ENCODE measurements at places on chromosomes 16 and 17. TPM values are rescaled to one million over a fixed set of nuclear protein-coding genes. Genes with fewer than 3 reads are reported as not detected.

KRTAP2-3 gene
- not detected for total RNA-seq

UTP4 gene
- total RNA-seq, result 32.3 TPM

DNA sequence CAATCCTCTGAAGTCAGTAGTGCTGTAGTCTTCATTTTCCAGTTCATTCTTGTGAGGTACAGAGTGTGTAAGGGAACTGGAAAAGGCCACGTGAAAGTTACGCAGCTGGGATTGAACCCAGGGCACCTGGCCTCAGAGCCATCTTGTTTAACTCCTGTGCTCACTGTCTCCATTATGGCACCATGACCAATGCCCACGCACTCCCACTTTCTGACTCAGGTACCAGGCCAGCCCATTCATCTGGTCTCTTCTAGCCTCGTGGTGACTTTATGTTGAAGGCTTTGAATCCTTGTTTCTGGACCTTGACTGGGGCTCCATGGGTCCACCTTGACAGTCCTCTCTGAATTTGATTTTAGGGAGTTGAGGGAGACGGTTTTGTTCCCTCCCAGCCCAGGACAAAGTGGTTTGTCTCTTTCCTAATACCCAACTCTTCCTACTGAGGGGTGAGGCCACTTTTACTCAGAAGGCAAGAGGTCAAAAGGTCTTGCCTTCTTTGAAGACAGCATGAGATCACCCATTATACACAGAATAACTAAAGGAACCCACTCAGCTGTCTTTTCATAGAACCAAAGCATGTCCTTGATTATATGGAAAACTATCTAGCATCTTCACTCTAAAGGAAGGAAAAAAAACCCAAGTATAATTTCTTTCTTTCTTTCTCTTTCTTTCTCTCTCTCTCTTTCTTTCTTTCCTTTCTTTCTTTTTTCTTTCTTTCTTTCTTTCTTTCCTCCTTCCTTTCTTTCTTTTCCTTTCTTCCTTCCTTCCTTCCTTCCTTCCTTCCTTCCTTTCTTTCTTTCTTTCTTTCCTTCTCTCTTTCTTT is 50.0 kb downstream of the OTOA start:
- no peak for DNase-seq

- no peak for DNase-seq
These were observed 34.9 kb downstream of the PRKCA start for GRCh38 chr17:66337268-66337667.

DNA sequence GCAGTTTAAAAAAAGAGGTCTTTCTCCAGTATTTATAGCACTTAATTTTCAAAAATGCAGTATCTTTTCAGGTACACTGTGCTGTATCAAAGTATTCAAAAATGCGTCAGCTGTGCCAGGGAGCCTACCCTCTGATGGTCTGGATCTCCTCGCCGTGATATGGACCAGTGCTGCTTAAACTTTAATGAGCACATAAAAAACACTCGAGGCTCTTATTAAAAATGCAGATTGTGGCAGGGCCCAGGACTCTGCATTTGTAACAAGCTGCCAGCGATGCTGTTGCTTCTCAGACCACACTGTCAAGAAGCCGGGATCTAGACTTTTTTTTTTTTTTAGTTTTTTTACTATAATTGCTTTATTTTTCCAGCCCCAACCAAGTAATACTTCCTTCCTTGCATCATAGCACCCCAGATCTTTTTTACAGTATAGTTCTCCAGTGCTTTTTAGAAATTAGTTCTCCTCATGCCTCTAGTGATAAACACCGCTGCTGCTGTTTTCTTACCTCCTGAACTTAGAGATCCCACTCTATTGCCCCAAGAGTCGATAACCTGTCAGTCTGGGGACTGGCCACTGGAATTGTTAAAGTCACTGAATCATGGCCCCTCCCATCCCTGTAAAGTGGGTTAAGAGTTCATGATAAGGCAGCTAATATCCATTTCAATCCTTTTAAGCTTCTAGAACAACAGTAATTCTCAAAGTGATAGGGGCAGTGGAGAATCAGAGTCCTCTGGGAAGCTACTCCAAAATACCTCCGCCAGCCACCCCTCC is 1.6 kb upstream of the SMARCD2 start:
- DNase-seq, result no peak

DNA sequence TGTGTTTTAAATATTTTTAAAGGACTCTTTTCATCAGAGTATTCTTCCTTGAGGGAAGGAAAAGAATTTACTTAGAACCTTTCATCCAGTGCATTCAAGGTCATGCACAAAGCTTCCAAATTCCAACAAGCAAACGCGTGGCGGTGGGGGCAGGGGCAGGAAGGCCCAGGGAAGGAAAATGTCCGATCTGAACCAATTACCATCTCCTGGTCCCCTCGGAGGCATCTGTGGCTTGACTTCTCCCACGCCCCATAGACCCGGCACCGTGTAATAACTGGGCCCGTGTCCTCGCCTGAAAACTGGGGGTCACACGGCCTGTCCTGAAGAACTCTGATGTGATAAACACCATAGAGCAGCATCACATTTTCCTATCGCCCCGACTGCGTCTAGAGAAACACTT is 18.3 kb downstream of the MEAK7 start:
- DNase-seq, result no peak

ATP2C2 gene
- not detected for total RNA-seq

- no peak for DNase-seq
These were observed 5.5 kb upstream of the CDH1 start for GRCh38 chr16:68731637-68732036.

MYO1D gene
- total RNA-seq, result 6.4 TPM

- DNase-seq, result no peak
These were observed 54.5 kb upstream of the HLF start for GRCh38 chr17:55210292-55210691.

- no peak for DNase-seq
These were observed 18.1 kb downstream of the UBE2O start for GRCh38 chr17:76434870-76435269.

GRCh38 chr16:27849621-27850020 is 213.9 kb downstream of the GSG1L start:
- no peak for DNase-seq
